Activated T-helper 1 cell treated with anti-CD3 and anti-CD28 coated beads, Interleukin-2, amount 50 U/mL, for 16 hours (primary cell): ENCODE measurements at places on chromosomes 7 and 10.

GRCh38 chr7:155521743-155522398 is 24.5 kb downstream of the CNPY1 start:
- DNase-seq = no peak

DNA sequence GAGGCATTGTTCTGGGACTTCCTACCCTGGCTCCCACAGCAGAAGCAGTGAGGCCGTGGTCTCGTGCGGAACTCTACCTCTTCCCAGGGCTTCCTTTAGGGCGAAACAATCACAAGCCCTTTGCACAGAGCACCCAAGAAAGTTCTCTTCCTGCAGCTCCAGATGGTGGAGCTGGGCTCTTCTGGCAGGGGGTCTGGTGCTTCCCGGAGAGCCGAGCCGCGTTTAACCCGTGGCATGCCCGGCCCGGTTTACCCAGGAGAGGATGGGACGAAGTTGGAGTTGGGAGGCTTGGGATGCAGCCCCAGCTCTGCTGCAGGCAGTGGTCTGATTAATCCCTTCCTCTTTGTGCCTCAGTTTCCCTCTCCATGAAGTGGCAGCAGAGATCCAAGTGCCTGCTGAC is 9.0 kb upstream of the ATP6V0E2 start:
- DNase-seq = no peak

GRCh38 chr10:79243181-79244067 is 103.8 kb upstream of the PPIF start:
- no peak for DNase-seq

GRCh38 chr10:70139151-70139996 is 6.7 kb upstream of the AIFM2 start:
- no peak for DNase-seq

DNA sequence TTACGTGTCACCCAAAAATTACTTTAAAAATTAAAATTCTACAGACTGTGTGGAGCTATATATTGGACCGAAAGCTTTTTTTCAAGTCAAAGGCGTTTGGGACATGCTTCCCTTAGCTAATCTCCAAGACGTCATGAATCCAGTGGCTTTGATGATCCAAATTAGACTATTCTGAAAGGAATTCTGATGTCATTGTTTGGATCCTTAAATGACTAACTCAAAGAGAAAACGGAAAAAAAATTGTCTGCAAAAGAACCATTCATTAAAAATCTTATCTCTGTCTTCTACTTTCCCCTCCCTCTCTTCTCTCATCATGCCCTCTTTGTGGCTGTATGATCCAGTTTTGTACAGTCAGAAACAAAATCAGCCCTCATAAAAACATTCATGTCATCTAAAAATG is 161.8 kb downstream of the ETV1 start:
- DNase-seq = no peak

- no peak for DNase-seq
Measured at GRCh38 chr10:132297526-132297925, 10.2 kb downstream of the STK32C start.

GRCh38 chr10:21247592-21247991 is 277.9 kb downstream of the SKIDA1 start:
- DNase-seq = no peak

- no peak for DNase-seq
Measured at GRCh38 chr7:35390146-35390545, 136.2 kb upstream of the TBX20 start.

GRCh38 chr7:88165697-88166096 is 54.1 kb downstream of the SRI start:
- no peak for DNase-seq
